ENCODE measurements at places on chromosomes 11 and 22.

DNA sequence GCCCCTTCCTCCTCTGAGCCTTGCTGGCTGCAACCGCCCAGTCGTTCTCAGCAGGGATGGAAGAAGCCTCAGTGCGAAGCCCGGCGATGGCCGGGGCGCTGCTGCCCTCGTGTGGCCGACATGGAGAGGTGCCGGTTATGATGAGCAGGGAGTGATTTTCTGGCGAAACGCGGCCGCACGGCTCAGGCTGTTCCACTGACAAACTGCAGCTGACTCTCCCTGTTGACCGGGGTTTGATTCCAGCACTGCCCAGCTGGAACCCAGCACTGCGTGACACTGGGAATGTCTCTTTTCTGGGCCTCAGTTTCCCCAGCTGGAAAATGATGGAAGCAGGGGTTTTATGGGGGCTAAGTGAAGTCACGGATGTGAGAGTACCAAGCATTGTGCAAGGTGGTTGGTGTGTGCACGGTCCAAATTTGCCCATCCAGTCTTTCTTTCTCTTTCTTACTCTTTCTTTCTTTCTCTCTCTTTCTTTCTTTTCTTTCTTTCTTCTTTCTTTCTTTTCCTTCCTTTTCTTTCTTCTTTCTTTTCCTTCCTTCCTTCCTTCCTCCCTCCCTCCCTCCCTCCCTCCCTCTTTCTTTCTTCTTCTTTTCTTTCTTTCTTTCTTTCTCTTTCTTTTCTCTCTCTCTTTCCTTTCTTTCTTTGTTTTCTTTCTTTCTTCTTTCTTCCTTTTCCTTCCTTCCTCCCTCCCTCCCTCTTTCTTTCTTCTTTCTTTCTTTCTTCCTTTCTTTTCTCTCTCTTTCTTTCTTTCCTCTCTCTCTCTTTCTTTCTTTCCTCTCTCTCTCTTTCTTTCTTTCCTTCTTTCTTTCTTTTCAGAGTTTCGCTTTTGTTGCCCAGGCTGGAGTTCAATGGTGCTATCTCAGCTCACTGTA, 25.8 kb upstream of the MPPED1 start:
- peak; percentile 90 for DNase-seq

GRCh38 chr22:40009292-40009774, 14.6 kb downstream of the FAM83F start:
- DNase-seq, result no peak

- DNase-seq, result no peak
Measured at GRCh38 chr11:36743039-36743438, 145.0 kb upstream of the RAG2 start.

GRCh38 chr11:78351979-78352841, 65.4 kb downstream of the GAB2 start:
- no peak for DNase-seq

Data from HEK293T (cell line).